ENCODE measurements at places on chromosomes 1 and 21.

- DNase-seq: no peak
These were observed 8.3 kb upstream of the PTPRF start for GRCh38 chr1:43522431-43522775.

GRCh38 chr1:205052690-205053089 lies 9.7 kb downstream of the CNTN2 start:
- DNase-seq: no peak

DNA sequence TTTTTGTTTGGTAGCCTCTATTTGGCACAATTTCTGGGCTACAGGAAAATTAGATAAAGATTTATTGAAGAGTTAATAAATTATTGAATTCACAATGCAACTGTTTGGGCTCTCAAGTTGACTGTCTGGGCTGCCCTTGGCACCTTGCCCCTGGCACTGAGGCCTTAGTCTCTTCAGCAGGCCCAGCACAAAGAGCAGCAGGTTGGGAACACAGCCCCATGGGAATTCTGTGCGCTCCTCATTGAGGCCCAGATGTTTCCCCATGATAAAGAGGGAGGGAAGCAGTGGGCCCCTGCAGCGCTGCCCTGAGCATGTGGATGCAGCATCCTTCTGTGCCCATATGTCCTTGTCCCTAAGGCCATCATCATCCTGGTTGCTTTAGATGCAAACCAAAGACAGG lies 2.9 kb downstream of the CRNN start:
- no peak for DNase-seq

DNA sequence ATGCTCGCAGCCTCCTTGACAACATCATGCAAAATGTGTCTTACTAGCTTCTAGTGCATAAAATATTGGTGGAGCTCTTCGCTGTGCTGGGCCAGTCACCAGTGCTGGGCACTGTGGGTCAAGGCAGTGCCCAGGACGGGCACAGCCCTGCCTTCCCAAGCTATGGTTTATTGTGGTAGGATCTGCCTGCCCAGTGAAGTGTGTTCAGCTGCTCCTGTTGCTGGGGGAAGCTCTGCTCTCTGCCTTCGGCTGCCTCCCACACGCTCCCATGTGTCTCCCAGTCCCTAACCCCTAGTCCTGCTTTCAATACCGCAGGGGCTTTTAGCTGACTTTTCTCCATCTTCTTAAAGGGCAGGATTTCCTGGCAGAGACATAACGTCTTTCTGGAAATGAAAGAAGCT lies 15.7 kb downstream of the EPHX1 start:
- DNase-seq: no peak

GRCh38 chr21:45529785-45530422 lies 12.3 kb downstream of the SLC19A1 start:
- DNase-seq: no peak

DNA sequence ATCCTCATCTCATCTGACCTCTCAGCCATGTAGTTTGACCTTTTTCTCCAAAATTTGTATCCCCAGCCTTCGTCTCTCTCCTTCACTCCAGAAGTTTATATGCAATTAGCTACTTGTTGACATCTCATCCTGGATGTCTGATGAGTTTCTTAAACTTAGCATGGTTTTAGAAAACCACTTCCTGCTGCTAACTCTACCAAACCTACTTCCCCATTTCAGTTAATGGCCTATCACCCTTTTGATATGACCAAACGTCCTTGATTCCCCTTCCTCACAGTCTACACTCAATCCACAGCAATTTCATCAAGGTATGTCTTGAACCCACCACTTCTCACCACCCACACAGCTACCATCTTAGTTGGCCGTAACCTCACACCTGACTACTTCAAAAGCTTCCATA lies 121.9 kb downstream of the LRRC40 start:
- no peak for DNase-seq

Data from activated CD4-positive, alpha-beta T cell treated with anti-CD3 and anti-CD28 coated beads for 4 hours (primary cell).